Naive B cell (primary cell): ENCODE measurements at places on chromosomes 3 and 15. TPM values are rescaled to one million over a fixed set of nuclear protein-coding genes. Genes with fewer than 3 reads are reported as not detected.

DNA sequence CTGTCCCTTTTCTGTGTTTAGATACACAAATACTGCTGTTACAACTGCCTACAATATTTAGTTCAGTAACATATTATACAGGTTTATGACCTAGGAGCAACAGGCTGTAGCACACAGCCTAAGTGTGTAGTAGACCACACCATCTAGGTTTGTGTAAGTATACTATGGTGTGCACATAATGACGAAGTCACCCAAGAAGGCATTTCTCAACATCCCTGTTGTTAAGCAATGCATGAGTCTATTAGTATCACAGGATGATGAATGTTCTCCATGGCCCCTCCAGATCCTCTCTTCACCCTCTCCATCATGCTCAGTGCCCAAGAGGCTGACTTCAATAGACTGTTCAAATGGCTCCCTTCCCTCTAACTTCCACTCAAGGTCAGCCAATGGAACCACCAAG lies 14.6 kb upstream of the SEC62 start:
- H3K27ac ChIP-seq = peak overlapping the region; percentile 70
- no peaks in the 10 kb centered on the region for H3K27me3 ChIP-seq
- H3K4me3 ChIP-seq = no peak overlapping the region
- peaks cover 4% of the 10 kb centered on the region for H3K36me3 ChIP-seq

GRCh38 chr3:59483191-59483590 lies 433.4 kb upstream of the CFAP20DC start:
- H3K4me1 ChIP-seq = no peaks in the 10 kb centered on the region
- no peaks in the 10 kb centered on the region for H3K36me3 ChIP-seq
- no peaks in the 10 kb centered on the region for H3K27me3 ChIP-seq
- no peak overlapping the region for H3K27ac ChIP-seq
- H3K4me3 ChIP-seq = no peak overlapping the region

- H3K36me3 ChIP-seq = no peaks in the 10 kb centered on the region
- peaks cover 3% of the 10 kb centered on the region for H3K27me3 ChIP-seq
- no peak overlapping the region for H3K4me3 ChIP-seq
- DNase-seq = no peak
- H3K4me1 ChIP-seq = peaks cover 2% of the 10 kb centered on the region
Measured at GRCh38 chr15:84821501-84822021, 4.4 kb downstream of the ALPK3 start.

Gene STARD5
- 9.6 TPM for polyA plus RNA-seq

- no peak overlapping the region for H3K4me3 ChIP-seq
- no peak overlapping the region for H3K27ac ChIP-seq
- DNase-seq = no peak
- no peaks in the 10 kb centered on the region for H3K27me3 ChIP-seq
Measured at GRCh38 chr3:140187028-140187427, 252.0 kb downstream of the CLSTN2 start.

- no peak for DNase-seq
- H3K36me3 ChIP-seq = peaks cover 40% of the 10 kb centered on the region
- H3K4me3 ChIP-seq = no peak overlapping the region
- H3K27me3 ChIP-seq = no peaks in the 10 kb centered on the region
- no peak overlapping the region for H3K27ac ChIP-seq
Measured at GRCh38 chr3:108202080-108202479, 20.1 kb downstream of the IFT57 start.

DNA sequence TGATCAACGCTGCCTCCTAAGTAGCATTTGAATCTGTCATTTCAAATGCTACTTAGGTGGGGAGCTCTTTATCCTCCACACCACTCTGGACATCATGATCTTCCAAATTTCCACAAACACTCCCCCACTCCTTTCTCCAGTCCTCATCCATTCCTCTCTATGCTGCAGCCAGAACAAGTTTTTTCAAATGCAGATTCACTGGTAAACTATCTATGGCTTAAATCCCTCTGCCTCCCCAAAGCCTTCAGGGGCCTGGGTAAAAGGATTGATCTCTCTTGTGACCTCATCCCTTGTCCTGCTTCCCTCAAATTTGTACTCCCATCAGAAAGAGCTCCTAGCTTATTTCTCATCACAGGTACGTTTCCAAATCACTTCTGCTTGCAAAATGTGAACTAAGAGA lies 1.3 kb upstream of the AEN start:
- H3K4me3 ChIP-seq = peak overlapping the region; percentile 63
- no peaks in the 10 kb centered on the region for H3K36me3 ChIP-seq
- no peak for DNase-seq

Gene IGDCC3
- polyA plus RNA-seq = not detected

Gene PROK2
- 0.55 TPM for polyA plus RNA-seq

Gene GCSAM
- 39.9 TPM for polyA plus RNA-seq

GRCh38 chr3:166013073-166013679 lies 176.0 kb upstream of the BCHE start:
- H3K27ac ChIP-seq = no peak overlapping the region
- H3K36me3 ChIP-seq = no peaks in the 10 kb centered on the region
- no peak overlapping the region for H3K4me3 ChIP-seq
- no peak for DNase-seq
- H3K4me1 ChIP-seq = no peaks in the 10 kb centered on the region
- H3K27me3 ChIP-seq = no peaks in the 10 kb centered on the region

DNA sequence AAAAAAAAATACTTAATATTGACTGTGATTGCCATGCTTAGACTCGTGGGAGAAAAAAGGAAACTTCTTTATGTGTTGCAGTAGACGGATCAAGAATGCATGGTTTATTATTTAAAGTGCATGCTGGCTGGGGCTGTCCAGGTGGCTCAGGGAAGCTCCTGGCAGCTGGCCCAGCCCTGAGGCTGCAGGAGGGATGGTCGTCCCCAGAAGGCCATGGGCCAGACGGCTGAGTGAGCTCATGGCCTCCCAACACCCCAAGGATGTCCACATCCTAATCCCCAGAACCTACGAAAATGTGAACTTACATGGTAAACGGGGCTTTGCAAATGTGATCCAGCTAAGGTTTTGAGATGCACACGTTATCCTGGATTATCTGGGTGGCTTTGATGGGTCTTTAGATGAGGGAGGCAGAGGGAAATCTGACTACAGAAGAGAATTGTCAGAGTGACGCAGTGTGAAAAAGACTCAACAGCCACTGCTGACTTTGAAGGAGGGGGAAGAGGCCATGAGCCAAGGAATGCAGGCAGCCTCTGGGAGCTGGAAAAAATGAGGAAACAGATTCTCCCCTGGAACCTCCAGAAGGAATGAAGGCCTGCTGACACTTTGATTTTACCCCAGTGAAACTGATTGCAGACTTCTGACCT lies 29.8 kb downstream of the ADAMTS17 start:
- H3K27ac ChIP-seq = no peak overlapping the region
- H3K4me3 ChIP-seq = no peak overlapping the region
- no peak for DNase-seq
- no peaks in the 10 kb centered on the region for H3K36me3 ChIP-seq
- peaks cover 16% of the 10 kb centered on the region for H3K27me3 ChIP-seq

GRCh38 chr3:78992400-78992799 lies 775.4 kb downstream of the ROBO1 start:
- no peak overlapping the region for H3K4me3 ChIP-seq
- DNase-seq = no peak
- no peaks in the 10 kb centered on the region for H3K4me1 ChIP-seq
- H3K27me3 ChIP-seq = no peaks in the 10 kb centered on the region

DNA sequence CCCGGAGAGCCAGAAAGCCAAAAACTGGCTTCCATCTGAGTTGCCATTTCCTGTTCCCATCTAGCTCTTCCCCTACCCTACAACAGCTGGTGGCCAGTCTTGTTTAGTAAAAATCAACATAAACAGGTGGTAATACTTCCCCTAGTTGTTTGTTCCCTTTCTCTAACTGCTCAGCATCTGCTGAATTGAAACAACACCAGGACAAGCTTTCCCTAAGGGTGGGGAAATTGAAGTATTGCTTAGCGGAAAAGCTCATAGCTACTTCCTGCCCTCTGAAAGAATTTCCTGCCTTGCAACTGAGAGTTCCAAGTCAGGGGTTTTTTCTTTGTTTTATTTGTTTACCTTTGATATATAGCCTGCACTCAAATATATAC lies 66.8 kb downstream of the HMG20A start:
- H3K27me3 ChIP-seq = no peaks in the 10 kb centered on the region
- peaks cover 7% of the 10 kb centered on the region for H3K4me1 ChIP-seq
- peak overlapping the region; percentile 50 for H3K27ac ChIP-seq
- H3K4me3 ChIP-seq = no peak overlapping the region
